ENCODE measurements at places on chromosomes 4 and X.

DNA sequence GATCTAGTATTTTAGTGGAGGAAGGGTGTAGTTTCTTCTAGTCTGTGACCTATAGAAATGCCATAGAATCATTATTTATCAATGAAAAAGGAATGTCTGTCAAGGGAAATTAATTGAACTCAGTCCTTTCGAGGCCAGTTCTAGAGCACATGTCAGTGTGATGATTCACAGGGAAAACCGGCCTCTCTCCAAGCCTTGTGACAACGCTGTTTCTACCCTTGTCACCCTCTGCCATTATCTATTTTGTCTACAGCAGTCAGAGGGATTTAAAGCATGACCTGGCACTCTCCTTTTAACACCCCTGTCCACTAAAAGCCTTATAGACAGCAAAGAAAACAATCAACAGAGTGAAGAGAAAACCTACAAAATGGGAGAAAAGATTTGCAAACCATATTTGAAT, 119.8 kb downstream of the DRD5 start:
- DNase-seq: no peak

DNA sequence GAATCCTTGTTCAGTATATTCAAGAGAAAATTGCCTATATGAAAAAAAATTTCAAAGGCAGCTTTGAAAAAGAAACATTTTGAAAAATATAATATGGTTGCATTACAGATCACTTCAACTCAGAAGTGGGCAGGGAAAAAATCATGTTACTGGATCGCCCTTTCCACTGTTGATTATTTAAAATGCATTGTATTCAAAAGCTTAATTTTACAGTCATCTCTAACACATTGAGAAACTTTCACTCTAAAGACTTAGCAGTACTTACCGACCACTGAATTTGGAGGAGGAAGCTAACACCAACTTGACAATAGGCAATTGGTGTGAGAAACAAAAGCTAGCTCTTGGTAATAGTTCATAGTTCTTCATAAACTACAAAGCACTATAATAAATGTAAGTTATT, 101.9 kb downstream of the CEP135 start:
- DNase-seq: no peak

GRCh38 chrX:119495734-119496726, 27.8 kb downstream of the SLC25A5 start:
- DNase-seq: no peak

DNA sequence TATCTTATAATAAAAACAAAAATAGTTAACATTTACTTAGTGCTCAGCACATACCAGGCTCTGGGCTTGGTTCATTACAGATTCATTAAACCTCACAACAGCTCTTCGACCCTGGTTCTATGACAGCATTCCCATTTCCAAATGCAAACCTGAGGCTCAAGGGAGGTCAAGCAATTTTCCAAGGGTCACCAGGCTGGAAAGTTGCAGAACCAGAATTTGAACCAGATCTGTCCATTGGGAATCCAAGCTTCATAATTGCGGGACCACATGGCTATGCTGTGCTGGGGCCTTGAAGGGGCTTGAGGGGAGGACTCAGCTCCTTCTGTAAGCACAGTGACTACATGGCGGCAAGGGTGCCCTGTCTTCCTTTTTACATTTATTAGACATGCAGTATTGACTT, 197.3 kb upstream of the LNX1 start:
- DNase-seq: no peak

GRCh38 chr4:184807797-184808712, 17.7 kb downstream of the ACSL1 start:
- DNase-seq: no peak

DNA sequence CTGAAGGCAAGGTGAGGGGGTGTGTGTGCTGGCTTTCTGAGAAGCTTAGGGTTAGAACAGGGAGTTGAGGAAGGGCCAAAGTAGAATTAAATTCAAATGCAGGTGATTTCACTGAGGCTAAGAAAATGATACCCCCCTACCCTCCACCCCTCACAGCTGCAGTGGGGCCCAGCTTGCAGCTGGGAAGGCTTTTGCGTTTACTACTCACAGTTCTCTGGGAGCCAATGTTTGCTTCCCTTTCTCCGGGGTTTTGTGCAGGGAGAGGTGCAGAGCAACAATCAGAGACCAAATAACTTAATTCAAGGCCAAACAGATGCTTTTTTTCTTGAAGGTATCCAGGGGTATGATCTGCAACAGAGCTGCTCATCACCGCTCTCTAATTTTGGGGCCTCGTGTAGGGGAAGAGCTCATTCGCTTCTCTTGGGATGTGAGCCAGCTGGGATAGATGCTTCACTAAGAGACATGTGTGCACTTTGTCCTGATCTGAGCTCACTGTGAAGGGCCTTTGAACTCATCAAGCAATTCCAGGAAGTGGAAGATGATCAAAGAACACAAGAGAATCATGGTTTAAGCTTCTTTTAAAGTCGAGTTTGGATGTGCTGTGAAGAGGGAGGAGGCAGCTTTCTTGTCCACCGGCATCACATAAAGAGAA, 122.7 kb upstream of the C1GALT1C1 start:
- DNase-seq: no peak

DNA sequence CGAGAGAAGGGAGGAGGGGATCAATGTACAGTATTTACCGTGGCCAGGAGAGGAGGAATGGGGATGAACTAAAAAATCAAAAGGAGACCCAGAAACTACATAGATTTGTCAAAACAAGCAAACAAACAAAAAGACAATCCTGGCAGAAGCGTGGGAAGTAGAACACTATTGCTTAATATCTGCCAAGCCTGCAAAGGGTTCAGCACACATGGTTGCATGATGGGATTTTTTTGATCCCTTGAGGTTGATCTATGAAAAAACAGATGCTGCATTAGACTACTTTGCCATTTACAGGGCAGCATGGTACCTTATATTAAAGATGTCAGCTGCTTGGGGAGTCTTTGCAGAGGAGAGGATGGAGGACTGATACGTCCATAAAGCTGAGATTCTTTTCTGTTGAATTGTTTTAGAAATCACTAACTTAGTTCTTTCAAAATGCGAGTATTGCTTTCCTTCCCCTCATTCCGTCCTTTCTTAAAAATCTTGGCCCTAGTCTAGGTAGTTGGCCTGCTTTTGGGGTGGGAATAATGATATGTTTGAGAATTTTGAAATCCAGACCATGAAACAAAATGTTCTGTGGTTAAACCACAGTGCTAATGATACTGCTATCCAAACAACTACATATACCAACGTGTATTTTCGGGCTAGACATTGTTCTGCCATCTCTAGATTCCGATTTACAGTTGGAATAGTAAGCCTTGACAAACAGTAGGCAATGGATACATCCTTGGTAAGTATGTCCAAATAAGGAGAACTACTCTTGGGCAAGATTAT, 39.6 kb upstream of the TMEM150C start:
- DNase-seq: no peak

- no peak for DNase-seq
Observed at GRCh38 chr4:80266902-80267380, 477 bp downstream of the FGF5 start.

DNA sequence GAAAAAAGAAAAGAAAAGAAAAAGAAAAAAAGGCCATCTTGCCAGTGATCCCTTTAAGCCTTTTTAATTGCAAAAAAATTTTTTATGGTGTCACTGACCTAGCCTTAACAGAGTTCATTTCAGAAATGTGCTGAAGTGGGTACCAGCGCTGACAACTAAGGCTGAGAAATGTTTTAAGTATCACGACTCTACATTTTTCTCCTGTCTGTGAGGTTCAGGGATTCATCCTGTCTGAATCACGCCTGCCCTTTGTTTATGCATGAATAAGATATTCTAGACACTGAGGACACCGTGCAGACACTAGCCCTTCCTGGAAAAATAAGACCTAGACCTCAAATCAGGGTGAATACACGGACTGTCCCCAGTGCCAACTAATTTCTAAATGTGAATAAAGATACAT, 154.4 kb upstream of the NOCT start:
- no peak for DNase-seq

- no peak for DNase-seq
Observed at GRCh38 chr4:113505044-113505443, 256.5 kb downstream of the CAMK2D start.

GRCh38 chr4:29310252-29310651, 1409.9 kb upstream of the PCDH7 start:
- no peak for DNase-seq

DNA sequence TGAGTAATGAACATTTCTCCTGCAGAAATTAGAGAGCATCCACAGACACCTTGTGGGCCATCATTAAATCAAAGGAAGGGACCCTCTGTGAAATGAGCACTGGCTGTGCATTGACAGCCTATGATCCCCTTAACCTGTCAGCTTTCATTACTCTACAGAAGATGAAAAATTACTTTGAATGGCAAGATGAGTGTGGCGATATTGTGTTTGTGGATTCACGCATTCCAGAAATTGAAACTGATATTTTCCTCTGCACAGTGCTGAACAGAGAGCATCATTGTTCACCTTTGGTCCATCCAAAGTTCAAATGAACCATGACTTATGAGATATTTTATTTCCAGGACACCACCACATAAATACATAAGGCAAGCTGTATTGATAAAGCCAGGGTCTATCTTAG, 374.8 kb upstream of the ANXA10 start:
- DNase-seq: no peak

DNA sequence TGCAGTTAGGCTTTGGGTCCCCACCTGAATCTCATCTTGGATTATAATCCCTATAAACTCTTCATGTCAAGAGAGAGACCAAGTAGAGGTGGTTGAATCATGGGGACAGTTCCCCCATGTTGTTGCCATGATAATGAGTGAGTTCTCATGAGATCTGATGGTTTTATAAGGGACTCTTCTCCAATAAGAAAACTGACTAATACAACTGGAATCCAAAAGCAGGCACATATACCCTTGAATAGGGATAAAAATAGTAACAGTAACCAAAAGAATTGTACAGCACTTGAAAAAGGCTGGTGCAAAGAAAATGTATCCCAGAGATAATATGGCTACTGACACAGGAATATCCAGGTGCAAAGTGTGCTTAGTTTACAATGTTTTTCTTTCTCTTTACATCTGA, 351.5 kb upstream of the MAD2L1 start:
- no peak for DNase-seq

- no peak for DNase-seq
Observed at GRCh38 chrX:132590350-132591026, 101.7 kb upstream of the MBNL3 start.

DNA sequence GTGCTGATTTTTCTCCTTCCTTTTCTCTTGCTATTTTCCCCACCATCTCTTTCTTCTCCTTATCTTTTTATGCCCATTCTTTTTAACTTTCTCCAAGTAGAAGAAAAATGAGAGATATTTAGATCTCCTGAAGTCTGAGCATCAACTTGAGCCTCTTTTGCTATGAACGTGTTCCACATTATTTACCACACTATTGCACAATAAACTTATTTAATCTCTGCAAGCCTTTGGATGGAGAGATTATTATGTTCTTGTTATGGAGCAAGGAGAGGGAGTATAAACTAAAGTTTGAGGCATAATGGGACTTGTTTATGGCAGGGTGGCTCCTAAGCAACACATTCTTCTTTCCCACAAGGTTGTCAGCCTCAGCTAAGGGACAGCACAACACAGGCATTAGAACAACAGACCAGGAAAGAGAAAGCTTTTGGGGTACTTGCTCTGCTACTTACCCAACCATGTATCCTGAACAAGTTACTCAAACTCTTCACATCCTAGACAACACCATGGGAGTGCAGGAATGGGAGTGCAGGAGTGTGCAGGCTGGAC, 365.5 kb upstream of the BOD1L1 start:
- DNase-seq: no peak
